ENCODE measurements at places on chromosomes 16 and 17.

DNA sequence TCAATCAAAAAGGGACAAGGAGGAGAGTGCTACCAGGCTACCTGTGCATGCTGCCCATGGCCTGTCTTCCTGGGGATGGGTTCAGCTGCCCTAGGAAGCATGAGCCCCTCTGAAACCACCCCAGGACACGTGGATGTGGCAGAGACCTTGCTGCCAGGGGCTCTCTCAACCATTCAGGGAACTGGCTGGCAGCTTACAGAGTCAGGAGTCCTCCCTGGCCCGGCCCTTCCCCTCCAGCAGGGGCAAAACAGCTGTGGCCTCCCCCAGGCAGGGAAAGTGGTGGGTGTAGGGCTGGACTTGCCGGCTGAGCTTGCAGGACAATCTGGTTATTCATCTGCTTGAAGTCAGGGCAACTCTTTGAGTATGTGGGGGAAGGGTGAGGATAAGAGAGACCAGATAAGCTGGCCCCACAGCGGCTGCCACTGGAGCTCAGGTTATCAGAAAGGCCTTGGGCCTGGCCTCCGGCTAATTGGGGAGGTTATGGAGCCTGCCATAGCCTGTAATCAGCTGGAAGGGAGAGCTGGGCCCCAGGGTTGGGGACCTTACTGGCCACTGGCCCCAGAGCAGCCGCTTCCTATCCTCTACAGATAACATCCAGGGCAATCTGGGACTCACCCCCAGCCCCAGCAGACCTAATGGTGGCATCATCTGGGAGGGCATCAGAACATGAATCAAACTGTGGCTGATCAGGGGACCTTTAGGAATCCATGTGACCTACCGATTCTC lies 5.6 kb upstream of the TBX2 start:
- no peak for DNase-seq

DNA sequence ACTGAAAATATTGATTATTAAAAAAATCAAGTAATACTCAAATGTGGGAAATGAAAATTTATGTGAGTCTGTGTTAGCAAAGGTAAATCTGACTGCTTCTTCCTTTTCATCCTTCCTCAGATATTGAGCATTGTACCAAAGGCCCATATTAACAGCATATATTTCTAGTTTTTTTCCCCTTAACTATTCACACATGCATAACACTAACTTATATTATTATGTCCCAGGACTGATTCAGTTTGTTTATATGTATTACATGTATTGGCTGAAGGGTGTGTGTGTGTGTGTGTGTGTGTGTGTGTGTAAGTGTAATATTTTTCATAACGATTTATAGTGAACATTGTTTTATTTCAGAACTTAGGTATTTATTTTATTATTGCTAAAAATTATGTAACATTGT lies 74.2 kb downstream of the BCAS3 start:
- DNase-seq: no peak

DNA sequence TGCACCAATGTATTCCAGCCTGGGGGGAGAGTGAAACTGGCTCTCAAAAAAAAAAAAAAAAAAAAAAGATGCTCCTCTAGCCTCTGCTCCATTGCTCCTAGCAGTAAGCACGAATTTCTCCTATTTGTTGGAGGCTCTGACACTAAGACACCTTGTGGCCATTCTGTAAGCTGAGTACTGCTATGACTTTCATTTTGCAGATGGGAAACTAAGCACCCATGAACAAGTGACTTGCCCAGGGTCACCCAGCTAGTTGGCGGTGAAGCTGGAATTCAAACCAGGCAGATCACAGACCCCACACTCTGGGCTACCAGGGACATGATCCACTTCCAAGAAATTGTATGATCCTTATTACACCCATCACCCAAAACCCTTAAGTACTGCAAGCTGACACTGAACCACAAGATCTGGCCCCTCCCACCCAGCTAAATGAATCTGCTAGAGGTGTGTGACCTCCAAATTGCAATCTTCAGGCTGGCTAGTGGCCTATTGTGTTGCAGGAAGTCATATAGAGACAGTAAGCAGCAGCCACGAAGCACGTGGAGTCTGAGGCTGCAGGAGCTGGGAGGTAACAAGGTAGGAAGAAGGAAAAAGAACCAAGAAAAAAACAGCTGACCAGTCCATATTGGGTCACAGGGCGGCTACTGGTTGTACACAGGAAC lies 209.4 kb downstream of the XYLT1 start:
- DNase-seq: no peak

GRCh38 chr16:87145181-87146176 lies 171.7 kb downstream of the C16orf95 start:
- DNase-seq: no peak

GRCh38 chr17:45364531-45365390 lies 47.9 kb upstream of the MAP3K14 start:
- no peak for DNase-seq

DNA sequence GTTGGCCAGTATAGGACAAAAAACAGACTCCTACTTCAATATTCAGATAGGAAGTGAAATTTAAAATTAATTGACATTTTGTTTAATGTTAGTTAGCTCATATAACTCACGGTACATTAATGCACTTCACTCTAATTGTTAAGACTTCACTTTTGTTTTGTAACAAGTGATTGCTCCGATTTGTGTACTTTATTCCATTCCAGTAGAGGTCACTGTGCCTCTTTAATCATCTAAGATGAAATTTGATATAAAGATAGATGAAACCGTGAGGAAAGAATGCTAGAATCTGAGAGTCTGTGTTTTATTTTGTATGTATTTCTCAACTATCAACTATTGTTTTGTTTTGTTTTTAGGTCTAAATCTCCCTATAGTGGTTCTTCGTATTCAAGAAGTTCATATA lies 29.0 kb downstream of the RBBP6 start:
- DNase-seq: no peak

GRCh38 chr17:17671369-17672129 lies 9.7 kb upstream of the RAI1 start:
- DNase-seq: no peak

DNA sequence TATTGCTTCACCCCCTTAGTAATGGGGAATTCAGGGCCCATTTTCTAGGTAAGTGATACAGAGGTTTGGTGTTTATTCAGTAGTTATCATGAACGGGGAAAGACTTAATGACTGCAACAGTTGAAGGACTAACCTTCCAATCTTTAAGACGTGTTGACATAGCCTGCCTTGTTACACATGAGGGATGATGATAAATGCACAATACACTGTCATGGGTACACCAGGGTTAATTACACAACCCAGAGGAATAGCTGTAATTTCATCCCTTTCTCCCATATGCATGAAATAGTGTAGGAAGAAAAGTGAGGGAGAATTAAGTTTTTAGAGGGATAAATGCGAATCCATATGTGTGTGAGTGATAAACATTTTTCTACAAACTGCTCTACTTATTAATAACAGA lies 10.7 kb downstream of the MYH4 start:
- no peak for DNase-seq

Data from stimulated activated CD4-positive, alpha-beta T cell treated with anti-CD3 and anti-CD28 coated beads, Interleukin-12 subunit alpha, Interleukin-12 subunit beta, amount 100 ng/mL, for 4 hours (primary cell).